Activated naive CD8-positive, alpha-beta T cell treated with anti-CD3 and anti-CD28 coated beads, Interleukin-2, amount 50 U/mL, for 16 hours (primary cell): ENCODE measurements at places on chromosomes 11 and 22.
A peak's percentile ranks its signal among the peaks of the same experiment; 100 is the strongest.

DNA sequence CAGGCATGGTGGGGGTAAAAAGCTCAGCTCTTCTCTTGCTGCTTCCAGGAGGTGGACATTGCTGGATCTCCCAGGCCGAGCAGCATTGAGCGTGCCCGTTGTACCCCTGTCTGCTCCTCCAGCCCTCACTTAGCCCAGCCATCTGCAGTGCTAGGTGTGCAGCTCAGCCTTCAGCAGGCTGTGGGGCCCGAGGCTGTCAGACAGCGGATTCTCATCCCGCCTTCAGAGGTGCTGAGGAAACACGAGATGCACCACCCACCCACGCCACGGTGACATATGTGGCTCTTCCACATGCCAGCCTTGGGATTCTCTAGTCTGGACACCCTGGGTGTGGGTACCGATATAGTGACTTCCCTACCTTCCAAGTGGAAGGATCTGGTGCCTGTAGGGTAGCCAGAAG lies 48.9 kb upstream of the NECTIN1 start:
- DNase-seq = no peak

- peak; percentile 14 for DNase-seq
Observed at GRCh38 chr11:102495161-102496042, 35.1 kb downstream of the MMP7 start.

DNA sequence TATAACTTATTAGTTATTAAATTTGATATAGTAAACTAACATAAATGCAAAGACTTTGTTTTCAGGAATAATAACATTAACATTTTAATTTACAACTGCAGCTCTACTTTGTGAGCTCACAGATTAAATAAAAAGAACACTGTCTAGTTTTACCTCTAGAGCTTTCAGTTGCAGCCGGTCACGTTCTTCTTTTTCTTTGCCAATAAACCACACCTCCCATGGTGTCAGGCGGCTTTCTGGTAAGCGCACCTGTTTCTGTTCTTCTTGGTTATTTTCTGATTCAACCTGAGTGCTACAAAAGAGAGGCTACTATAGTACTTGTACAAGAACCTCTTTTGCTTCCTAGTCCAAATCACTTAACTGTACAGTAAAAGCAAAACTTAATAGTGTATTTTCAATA lies 5.8 kb downstream of the CCDC34 start:
- no peak for DNase-seq

- no peak for DNase-seq
Observed at GRCh38 chr11:71420455-71421241, 27.5 kb downstream of the DHCR7 start.

GRCh38 chr22:49289822-49290679 lies 537.6 kb downstream of the BRD1 start:
- no peak for DNase-seq

DNA sequence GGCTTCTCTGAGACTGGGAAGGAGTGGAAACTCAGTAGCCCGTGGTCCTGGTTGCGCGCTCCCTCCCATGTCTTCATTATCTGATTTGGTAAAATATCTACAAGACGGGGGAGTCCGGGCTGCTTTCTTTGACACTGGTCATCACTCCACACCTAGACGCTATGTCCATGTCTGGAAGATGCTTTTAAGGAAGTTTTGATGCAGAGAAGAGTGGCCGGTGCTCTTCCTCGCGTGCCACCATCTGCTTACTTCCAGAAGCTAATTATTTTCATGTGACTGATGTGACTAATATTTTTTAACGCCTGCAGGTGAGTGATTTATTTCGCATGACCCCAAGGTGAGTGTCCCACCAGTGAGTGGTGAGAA lies 339 bp upstream of the TRIM21 start:
- DNase-seq = no peak

- DNase-seq = no peak
Observed at GRCh38 chr11:94751786-94752185, 16.4 kb upstream of the AMOTL1 start.

- no peak for DNase-seq
Observed at GRCh38 chr11:64503186-64503753, 87.8 kb upstream of the SLC22A12 start.

DNA sequence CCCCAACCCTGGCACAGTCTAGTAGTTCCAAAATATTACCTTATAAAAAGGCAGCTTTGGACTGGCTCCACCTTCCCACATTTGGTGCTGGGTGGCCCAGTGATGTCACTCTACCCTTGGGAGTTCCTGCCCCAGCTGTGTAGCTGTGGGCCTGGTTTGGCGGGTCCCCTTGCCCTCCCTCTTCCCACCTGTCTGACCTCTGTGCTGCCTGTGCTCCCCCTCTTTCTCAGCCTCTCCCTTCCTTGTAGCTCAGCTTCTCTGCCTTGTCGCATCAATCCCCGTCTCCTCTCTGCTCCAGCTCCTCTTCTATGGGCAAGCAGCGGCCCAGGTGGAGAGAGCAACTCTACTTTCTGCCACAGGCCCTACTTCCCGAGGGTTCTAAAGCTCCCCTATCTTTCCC lies 54.6 kb downstream of the CHRDL2 start:
- no peak for DNase-seq

DNA sequence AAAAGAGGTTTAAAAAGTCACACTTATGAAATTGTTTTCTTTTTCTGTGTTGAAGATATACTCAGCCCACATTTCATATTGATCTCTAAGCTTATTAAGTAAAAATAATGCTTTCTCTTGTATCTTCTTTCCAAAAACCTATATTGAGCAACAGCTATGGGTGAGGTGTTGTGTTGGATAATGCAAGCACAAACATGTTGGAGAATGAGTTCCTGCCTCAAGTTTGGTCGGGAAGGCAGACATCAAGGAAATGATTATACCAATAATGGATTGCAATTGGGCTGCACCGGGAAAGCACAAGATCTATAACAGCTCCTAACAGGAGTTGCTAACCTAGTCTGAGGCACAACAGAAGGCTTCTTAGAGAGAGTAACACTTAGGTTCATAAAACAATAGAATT lies 308.9 kb upstream of the MPPED2 start:
- no peak for DNase-seq

GRCh38 chr11:107860688-107861087 lies 2.1 kb upstream of the SLC35F2 start:
- no peak for DNase-seq
